ELF-1 (cell line): ENCODE measurements at places on chromosomes 13 and 19.

GRCh38 chr19:2012941-2013682, 2.4 kb downstream of the BTBD2 start:
- DNase-seq = no peak

DNA sequence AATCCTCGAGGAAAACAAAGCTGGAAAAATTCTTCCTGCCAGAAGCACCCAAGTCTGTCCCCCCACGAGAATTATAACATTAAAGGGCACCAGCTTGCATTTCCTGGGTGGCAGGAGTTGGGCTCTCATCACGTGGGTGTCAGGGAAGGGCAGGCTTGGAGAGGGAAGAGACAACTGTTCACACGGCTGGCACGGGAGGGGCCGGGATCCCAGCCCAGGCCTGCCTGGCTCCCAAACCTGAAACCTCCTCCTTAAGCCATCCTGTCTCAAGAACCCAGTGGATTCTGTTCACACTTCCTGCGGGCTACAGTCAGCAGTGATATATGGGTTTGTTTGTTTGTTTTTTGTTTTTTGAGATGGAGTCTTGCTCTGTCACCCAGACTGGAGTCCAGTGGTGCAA, 12.2 kb downstream of the GRIK5 start:
- DNase-seq = no peak

- no peak for DNase-seq
Measured at GRCh38 chr13:74132152-74132775, 1.9 kb downstream of the KLF12 start.

GRCh38 chr19:52923778-52924593, 758 bp upstream of the ZNF888 start:
- DNase-seq = peak; percentile 89

DNA sequence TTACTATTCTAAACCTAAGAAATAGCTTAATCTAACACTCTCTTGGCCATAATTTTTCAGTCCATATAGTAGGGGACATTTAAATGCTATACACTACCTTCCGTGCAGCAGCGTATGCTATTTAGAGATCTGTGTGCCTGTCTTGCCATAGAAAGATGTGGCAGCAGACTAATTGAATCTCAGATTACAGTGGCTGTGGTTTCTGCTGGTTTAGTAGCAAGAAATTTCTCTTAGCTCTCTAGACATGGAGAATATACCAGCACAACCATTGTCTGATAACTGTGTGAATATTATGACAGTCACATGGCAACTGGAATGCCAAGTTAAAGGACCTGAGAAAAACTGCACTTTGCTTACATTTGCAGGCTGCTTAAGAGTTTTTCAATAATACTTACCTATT, 672.4 kb upstream of the MIR17HG start:
- no peak for DNase-seq

DNA sequence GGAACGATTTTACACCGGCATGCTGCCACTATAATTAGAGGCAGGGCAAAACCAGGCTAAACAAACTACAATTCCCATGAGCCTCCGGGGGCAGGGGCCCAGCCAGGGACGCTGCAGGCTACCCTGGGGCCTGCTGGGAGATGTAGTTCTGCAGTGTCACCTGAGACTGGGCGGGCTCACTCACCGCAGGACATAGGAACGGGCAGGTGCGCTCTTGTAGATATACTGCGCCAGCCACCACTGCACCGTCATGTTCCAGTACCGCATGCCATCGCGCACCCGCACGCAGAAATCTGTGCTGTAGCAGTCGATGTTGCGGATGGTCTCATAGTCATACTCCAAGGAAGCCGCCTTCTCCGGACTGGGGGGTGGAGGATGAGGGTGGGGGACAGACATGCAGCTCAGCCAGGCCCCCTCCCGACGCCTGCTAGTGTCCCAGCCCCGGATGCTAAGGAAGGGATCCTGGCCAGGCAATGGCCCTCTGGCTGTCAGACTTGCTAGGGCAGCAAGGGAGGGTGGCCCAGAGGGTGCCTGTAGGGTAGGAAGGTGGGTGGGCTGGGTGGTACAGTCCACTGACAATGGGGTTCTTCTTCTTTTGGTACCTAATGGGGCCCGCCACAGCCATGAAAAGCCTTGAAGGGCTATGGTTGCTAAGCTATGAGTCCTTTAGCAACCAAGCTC, 5.8 kb upstream of the TMC4 start:
- peak; percentile 73 for DNase-seq

DNA sequence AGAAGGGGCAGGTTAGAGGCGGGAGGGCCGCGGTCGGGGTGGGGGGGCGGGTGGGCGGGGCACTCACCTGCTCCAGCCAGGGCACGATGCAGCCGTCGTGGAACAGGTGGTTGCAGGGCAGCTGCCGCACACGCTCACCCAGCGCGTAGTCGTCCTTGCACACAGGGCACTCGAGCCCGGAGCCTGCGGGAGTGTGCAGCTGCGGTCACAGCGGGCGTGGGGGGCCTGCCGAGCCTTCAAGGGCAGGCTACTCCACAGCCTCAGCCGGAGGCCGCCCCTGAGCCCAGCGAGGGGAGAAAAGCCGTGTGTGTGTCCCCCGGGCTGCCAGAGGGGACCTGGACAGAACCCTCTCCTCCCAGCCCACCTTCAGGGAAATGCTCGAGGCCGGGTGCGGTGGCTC, 8.6 kb downstream of the FGF22 start:
- no peak for DNase-seq
